ENCODE measurements at places on chromosomes 2 and 18.

GRCh38 chr18:12309683-12310198 is 1.7 kb downstream of the TUBB6 start:
- no peak for DNase-seq

DNA sequence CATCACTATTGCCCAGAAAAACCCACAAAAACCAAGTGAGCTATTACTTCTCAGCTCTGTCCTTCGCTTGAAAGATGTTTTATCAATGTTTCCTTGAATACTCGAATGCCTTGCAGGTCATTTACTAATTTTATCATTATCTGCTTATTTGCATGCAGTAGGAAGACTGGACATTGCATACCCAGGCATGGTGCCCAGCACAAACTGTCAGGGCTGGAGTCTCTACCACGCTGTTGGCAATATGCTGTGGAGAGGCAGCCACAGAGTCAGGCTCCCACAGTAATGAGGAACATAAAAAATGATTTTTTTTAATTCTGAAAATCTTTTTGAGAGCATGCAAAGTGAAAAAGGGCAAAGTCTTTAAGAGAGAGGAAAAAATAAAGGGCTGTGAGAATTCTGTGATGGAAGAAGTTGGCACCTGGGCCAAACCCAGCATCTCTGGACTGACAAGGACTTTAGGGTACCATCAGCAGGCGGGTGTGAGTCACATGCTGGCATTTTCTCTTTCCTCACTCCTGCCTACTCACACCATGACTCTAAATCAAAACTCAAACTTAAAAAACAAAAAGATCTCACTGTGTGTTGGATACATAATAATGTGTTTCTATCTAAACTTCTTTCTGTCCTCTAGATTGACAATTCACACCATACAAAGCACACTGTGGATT is 709.8 kb upstream of the FANCL start:
- DNase-seq: no peak

- no peak for DNase-seq
Measured at GRCh38 chr2:1969701-1970015, 225.3 kb upstream of the PXDN start.

DNA sequence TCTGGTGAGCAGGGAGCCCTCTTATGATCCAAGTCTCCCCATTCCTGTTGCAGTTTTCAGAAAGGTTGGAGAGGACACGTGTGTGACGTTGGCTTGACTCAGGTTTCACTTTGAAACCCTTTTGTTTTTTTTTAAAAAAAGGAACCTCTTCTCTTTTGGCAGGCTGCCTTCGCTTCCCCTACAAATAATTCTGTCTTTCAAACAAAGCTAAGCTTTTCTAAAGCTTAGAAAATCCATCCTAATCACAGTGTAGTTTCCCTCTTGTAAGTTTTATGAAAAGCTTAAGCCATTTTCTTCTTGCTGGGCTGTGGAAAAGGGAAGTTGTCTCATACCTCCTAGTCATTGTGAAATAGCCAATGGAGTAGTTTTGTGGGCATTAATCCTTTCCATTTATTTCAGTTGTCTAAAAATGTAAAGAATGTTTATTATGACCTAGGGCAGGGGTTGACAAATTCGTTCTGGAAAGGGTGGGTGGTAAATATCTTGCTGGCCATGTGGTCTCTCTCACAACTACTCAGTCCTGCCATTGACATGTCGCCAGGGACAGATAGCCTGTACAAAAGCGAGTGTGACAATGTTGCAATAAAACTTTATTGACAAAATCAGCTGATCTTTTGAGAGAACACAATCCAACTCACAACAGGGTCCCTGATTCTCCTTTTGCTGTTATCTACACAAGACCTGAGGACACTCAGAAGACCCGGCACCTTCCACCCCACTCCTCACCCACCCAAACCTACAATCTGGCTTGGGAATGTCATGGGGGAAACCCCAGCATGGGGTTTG is 878.8 kb downstream of the RNF144A start:
- no peak for DNase-seq

GRCh38 chr2:50777954-50778353 is 254.0 kb downstream of the NRXN1 start:
- no peak for DNase-seq

DNA sequence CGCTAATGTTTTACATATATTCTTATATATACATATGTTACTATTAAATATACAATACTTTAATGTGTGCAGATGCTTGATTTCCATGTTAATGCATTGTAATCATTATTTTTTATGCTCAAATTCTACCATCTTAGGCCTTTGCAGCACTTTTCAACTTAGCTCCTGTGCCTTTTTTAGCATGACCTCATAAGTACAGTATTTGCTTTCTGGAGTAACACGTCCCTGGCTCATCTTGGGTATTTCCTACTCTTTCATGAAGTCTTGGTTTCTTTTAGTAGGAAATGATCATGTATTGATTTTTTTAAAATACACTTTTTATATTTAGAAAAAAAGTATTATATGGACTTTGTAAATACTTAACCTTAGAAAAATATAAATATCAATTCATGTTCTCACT is 36.5 kb downstream of the CAB39 start:
- no peak for DNase-seq

GRCh38 chr2:17604050-17604449 is 63.6 kb downstream of the VSNL1 start:
- no peak for DNase-seq

Measured in RKO (cell line).